ENCODE measurements at places on chromosomes 3 and 15.

- DNase-seq, result no peak
These were observed 61.3 kb upstream of the NLGN1 start for GRCh38 chr3:173336261-173336660.

GRCh38 chr3:136778865-136779264, 26.7 kb upstream of the STAG1 start:
- no peak for DNase-seq

GRCh38 chr15:78629716-78630065, 8.9 kb upstream of the CHRNA3 start:
- DNase-seq, result no peak

GRCh38 chr3:149678351-149678950, 20.6 kb upstream of the WWTR1 start:
- no peak for DNase-seq

- DNase-seq, result no peak
These were observed 1.9 kb upstream of the ALS2CL start for GRCh38 chr3:46695177-46695961.

GRCh38 chr3:193816028-193816395, 223.0 kb downstream of the OPA1 start:
- no peak for DNase-seq

DNA sequence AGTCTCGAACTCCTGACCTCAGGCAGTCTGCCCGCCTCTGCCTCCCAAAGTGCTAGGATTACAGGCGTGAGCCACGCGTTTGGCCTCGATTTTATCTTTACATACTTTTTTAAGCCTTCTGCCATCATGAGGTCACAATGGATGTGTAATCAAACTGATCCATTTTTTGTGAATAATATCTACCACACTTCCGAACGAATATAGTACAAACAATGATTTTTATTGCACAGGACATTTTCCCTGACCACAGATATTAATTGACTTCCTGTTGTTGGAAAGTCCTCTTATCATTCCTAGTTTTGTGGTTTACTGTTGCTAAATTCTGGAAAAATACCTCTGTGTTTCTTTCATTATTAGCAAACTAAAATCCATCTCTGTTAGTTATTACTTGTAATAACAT, 68.9 kb downstream of the MINDY2 start:
- no peak for DNase-seq

- no peak for DNase-seq
These were observed 393.4 kb downstream of the NTRK3 start for GRCh38 chr15:87863152-87863551.

DNA sequence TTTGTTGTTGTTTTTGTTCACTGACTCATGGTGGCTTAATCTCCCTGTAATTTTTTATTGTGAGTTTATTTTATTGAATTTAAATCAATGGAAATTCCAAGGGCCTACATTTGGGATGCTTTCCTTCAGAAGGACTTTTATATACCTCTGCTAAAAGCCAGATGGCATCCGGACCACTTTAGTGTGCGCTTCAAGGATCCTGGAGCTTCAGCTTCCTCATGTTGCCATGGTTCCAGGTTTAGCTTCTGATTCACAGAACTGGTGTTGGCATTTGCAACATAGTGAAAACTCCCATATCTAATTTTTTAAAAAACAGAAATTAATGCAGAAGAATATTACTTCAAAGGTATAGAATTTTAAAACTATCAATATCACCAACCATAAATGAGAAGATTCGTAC, 8.5 kb upstream of the HACD2 start:
- no peak for DNase-seq
